Activated T-helper 1 cell treated with anti-CD3 and anti-CD28 coated beads, Interleukin-12 subunit alpha, Interleukin-12 subunit beta, Interleukin-2, Interleukin-4 antibody, amounts not matched to agents 30 ng/mL and 10 ng/mL and 1 ng/mL, durations not matched to agents 14 hours and 24 hours and 36 hours (primary cell): ENCODE measurements at places on chromosomes 12 and 14.

- DNase-seq = no peak
Observed at GRCh38 chr12:132493482-132494178, 3.7 kb downstream of the FBRSL1 start.

GRCh38 chr14:72888192-72888591 is 5.7 kb downstream of the DPF3 start:
- DNase-seq = no peak

DNA sequence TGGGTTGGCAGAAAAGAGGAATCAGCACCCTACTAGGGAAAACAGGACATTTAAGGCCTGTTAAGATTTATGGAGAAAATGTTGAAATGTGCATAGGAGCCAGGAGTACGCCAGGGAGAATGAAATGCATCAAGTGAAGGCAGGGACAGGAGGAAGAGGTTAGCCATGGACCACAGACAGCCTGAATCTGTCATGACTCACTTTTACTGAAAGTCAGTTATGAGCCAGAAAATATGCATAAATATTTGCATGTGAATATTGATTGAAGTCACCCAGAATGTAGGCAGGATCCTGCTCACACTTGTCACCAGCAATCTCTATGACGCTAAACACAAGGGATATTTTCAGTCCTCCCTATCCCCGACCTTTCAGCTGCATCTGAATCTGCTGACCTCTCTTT is 25.1 kb upstream of the CDK17 start:
- DNase-seq = peak; percentile 20

DNA sequence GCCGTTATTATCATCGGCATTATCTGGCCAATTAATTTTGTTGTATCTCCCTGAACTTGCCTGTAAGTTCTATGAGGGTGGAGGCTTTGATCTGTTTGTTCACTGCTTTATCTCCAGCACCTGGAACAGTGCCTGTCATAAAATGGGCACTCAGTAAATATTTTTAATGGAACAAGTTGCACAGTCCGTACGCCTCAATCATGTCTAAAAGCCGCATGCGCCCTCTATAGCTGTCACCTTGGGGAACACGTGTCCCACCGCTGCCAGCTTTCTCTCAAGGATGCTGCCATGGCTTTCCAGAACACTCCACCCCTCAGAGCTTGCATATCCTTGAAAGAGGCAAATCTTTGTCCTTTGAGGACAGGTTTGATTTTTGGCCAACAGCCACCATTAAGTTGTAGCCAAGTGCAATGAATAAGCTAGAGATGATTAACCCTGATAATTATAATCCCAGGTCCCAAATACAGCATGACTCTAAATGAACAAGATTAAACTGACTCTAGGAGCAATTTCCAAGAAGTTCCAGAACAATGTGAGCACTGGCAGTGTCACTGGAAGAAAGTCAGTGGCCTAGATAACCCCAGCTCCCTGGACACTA is 55.1 kb downstream of the ERH start:
- no peak for DNase-seq

GRCh38 chr12:4786795-4787194 is 66.6 kb downstream of the GALNT8 start:
- no peak for DNase-seq

- no peak for DNase-seq
Observed at GRCh38 chr12:5806371-5807089, 138.5 kb downstream of the ANO2 start.

DNA sequence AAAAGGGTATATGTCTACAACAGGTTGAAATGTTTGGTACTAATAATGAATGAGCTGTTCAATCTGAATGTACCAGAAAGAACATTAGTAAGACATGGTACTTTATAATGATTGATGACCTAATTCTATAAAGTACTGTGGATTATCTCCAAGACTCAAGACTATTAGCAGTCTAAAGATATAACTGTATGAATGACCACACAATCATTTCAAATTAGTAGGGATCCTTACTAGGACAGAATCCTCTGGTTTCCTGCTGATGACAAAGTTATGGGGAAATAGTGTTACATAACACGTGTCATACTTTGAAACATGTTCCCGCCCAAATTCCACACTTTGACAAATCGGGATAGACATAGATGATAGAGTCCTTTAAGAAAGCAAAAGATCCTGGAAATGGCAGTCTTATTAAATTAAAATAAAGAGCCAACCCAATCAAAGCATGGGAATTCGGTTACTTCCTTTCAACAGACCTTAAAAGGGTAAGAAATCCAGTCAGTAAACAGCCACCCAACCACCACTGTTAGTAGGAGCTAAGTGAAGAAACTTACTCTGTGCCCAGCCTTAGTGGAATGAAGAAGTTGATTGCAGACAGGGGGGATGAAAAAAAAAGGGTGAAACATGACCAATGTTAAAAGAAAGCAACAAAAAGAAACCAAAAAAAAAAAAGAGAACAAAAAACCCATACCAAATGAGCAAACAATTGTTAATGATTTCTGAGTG is 2.8 kb downstream of the VPS29 start:
- no peak for DNase-seq

- no peak for DNase-seq
Observed at GRCh38 chr12:132441871-132442863, 47.8 kb upstream of the FBRSL1 start.
